ENCODE measurements at places on chromosomes 6 and 20.

DNA sequence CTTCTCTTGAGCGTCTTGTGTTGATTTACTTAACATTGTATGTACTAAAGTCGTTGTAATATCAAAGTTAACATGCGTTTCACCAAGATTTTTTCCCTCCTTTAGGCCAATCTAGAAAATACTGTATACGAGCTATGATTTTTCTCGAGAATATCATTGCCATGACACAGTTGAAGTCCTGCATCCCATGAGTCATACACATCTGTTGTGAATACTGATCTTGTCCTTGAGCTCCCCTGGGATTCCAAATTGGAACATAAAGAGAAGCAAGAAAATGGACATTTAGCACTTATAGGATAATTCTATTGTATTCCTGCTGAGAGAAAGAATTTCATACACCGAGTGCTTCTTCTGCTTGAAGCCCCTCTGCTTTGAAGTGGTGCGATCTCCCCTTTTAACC is 109.6 kb downstream of the SLC35B3 start:
- no peak for DNase-seq

- no peak for DNase-seq
Observed at GRCh38 chr6:157099912-157100593, 223.3 kb downstream of the TMEM242 start.

GRCh38 chr6:160124605-160125004 is 3.0 kb downstream of the SLC22A1 start:
- no peak for DNase-seq

DNA sequence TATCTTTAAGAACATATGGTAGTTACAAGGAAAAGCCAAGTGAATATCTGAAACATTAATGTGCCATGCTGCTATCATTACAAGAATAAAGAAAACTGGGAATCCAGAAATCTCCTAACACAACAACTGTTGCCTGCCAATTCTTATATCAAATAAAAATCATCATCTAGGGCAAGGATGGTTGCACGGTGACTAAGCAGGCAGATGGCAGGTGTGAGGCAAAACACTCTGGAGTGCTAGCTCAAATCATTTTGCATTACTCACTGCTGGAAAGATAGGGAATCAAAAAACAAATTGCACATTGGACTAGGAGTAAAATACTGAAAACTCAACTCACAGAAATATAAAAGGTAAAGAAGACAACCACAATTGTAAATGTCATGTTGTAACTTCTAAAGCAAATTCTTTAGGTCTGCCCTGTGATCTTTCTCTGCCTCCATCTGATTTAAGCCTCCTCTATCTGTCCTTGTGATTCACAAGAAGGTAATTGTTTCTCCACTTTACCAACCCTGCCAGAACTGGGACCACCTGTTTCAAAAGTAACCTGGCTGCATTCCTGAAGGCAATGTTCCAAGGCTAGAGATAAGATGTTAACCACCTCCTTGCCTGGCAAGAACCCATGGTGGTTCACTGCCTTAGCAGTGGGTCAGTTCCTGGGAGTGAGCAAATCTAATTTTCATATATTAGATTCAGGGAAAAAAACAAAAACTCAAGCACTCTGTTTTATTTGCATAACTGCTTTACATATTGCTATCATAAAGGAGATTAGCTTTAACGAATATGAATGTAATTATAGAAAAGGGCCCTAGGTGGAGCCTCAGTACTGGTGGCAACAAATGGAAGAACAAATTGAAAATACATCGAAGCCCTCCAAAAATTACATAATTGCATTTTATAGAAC is 33.1 kb upstream of the LCA5 start:
- DNase-seq = peak; percentile 90

DNA sequence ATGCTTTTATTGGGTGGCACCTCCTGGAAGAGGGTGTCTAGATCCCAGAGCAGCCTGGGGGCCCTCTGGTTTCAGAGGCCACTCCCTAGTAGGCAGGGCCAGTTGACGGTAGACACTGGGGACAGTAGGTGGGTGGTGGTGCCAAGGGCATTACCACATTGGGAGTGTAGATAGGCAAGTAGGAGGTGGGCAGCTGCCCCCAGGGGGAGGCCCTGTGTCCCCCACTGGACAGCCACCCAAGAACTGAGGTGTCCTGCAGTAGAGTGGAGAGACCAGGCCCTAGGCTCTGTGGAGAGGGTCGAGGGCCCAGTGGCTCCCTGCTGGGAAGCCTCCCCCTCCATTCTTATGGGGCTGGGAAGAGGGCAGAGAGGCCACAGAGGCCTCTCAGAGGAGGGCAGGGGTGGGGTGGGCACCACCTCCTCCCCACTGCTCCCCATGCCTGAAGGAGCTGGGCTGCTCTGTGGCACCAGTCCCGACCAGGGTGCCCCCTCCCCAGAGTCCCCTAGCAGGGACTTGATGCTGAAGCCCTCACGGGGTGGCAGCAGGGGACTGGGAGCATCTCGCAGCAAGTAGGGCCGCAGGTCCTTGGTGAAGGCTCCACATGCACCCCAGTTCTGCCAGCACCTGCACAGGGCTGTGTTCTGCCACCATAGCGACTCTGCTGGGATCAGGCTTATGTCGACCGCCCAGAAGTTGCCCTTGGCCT is 305.0 kb upstream of the KCNQ5 start:
- no peak for DNase-seq

DNA sequence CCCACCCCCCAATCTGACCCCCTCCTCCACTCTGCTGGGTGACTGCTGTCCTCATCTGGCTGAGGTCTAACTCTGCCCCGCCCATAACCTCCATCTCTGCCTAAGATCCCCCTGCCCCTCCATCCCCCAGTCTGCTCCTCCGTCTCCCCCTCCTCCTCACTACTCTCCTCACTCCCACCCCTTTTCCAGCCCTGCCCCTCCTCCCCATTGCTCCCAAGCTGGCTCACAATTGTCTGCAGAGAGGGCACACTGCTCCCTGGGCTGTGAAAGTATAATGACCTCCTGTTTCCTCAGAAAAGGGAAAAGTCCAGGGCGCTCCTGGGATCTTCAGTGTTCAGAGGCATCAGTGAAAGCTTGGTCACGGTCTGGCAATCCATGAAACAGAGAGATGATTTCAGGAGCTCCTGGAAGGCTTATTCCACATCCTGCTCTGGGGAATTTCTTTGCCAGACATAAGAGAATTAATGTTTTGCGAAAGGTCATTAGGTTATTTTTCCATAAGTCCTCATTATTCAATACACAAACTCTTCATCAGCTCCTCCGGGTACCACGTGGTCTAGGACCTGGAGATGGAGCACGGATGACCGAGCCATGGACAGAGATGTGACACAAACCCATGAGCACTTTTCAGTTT is 21.5 kb downstream of the CST5 start:
- DNase-seq = no peak

GRCh38 chr6:30171677-30172471 is 8.5 kb downstream of the TRIM15 start:
- no peak for DNase-seq

DNA sequence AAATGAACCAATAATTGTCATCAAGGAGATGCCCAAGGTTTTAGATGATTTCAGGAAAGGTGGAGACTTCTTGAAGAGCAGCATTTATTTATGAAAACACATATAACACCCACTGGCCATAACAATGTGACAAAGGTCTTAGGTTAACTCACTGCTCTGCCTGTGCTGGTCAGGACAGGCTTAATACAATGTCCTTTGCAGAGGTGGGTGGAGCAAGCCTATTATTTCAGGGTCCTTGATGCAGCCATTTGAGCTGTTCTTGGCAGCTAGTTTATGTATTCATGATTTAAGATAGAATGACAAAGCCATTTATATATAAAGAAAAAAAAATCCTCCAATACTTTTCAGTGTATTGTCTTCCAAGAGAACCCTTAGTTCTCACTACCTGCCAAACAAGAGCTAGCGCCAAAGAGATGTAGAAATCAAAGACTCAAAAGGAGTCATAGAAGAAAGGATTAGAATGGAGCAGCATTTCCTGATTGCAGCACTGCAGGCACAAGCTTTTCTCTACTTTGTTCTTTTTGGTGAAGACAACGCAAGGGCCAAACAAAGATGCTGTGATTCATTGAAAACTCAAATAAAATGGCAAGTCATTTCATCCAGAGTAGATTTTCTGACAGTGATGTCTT is 124.3 kb upstream of the TSHZ2 start:
- DNase-seq = peak; percentile 30
